Activated CD8-positive, alpha-beta memory T cell treated with anti-CD3 and anti-CD28 coated beads for 24 hours (primary cell): ENCODE measurements at places on chromosomes 12 and 14.

DNA sequence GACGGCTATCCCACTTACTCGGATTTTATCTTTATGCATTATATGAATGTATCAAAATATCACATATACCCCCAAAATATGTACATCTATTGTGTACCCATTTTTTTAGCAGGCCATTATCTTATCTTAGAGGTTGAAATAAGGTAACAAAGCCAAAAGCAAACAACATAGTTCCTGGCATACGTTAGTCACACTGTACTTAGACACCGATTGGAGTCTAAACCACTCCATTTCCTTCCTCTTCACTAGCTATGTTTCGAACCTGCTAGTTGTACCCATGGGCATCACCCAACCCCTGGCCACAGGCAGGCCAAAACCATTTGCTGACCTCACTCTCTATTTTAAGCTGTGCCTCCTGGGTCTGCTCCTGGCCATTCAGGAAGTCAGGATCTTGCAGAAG, 66.3 kb downstream of the GRIN2B start:
- DNase-seq = no peak

DNA sequence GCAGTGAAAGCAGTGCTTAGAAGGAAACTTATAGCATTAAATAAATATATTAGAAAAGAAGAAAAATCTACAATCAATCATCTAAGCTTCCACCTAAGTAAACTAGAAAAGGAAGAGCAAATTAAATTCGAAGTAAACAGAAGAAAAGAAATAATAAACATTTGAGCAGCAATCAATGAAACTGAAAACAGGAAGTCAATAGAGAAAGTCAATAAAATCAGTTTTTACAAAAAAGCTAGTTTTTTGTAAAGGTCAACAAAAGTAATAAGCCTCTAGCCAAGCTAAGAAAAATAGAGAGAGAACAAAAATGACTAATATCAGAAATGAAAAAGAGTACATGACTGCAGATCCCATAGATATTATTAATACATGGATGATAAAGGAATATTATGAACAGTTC, 34.2 kb upstream of the KTN1 start:
- DNase-seq = no peak

DNA sequence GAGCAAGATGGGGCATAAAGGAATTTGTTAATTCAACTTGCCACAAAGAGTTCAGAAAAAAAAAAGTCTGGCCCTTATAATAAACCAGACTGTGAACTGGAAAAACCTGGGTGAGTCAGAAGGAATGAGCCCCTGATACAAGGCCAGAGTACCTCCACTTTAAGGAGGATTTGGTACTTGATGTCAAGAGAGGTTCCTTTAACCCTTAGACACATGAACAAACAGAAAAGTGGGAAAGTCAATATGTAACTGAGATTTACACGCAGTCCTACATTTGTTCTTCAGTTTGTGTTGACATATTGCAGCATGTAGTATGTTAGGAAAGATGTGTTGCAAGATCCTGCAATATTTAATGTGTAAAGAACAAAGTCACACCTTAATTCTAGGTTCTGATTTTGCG, 14.2 kb upstream of the SLC38A4 start:
- no peak for DNase-seq

DNA sequence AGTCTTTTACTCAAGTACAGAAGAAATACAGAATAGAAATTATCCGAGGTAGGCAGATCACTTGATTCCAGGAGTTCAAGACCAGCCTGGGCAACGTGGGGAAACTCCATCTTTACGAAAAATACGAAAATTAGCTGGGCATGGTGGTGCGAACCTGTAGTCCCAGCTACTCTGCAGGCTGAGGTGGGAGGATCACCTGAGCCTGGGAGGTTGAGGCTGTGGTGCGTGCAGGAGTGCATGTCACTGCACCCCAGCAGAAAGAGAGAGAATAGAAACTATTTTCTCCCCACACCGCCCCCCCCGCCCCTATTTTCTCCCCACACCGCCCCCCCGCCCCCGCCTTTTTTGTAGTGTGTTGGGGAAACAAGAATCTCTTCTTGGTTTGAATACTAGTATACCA, 2.2 kb downstream of the DNM1L start:
- no peak for DNase-seq

- DNase-seq = no peak
Measured at GRCh38 chr12:53480491-53481442, 18.5 kb downstream of the MAP3K12 start.

GRCh38 chr12:81712536-81712935, 46.6 kb downstream of the PPFIA2 start:
- DNase-seq = no peak

DNA sequence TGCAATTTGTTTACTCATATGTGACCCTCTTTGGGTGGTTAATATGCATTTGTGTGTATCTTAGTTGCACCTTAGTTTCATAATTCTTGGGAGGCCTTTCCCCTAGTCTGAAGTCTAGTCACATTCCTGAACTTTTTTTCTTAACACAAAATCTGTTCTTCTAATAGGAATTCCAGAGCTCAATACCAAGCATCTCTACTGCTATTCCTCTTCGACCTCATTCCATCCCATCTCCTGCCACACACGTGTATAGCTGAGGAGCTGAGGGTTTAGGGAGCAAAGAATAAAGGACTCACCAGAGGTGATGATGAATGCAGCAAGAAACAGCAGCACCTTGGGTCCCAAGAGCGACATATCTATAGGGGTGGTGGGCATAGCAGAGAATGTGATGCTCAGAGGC, 875 bp downstream of the MFAP5 start:
- DNase-seq = no peak

GRCh38 chr14:89773644-89774316, 180.8 kb downstream of the EFCAB11 start:
- DNase-seq = peak; percentile 78

DNA sequence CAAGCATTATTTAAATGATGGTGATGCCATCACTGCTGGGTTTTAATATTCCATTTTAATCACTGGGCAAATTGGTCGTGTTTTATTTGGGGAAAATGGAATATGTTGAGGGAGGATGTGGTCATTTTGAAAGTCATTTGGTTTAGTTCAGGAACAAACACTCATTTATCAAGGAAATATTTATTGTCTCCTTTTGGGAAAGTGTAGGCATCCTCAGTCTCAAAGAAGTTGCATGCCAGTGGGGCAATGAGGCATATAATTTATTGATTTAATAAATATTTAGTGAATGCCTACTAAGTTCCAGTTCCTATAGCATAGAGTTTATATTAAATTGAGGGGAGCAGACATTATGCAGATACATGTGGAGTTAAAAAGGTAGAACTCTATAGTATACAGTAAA, 134.3 kb downstream of the NPAS3 start:
- DNase-seq = no peak

DNA sequence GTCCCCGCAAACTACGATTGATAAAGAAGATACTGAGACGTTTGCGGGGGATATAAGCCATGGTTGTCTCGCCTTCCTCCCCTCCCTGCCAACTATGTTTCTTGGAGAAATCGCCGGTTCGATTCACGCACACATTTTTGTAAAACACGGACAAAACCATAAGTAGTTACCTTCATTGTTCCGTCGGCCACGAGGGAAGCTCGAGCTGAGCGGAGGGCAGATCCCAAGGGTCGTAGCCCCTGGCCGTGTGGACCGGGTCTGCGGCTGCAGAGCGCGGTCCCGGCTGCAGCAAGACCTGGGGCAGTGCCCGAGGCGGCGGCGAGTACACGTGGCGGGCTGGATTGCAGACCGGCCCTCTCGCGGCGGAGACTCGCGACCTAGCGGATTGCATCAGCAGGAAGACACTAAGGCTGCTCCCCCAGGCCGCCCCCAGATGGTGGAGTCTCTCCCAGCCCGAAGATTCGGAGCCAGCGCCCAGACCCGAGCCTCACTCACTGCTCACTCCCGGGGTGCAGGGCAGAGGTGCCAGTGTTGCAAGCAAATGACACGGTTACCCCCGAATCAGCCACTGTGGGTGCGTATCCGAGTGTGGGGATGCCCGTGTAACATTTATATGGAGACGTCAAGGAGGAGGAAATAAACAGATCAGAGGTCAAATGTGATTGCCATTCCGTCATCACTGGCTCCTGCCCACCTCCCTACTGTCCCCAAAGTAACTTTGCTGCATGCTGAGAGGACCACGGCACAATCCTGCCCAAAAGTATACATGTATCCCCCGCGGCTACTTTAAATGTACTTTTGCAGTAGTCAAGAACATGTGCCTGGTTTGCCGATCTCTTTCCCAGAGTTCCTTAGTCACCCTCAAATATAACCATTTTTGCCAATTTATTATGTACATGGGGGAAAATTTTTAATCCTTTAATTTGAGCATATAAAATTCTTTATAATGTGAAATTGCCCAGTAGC, at the start of gene BCAT1:
Gene BCAT1 (minus strand): TSS at position 345 of the 966 bp plus-strand sequence. CDS start 169 bp downstream, at position 176.
- DNase-seq = peak; percentile 86

- no peak for DNase-seq
Measured at GRCh38 chr14:66619952-66620351, 112.0 kb downstream of the GPHN start.

GRCh38 chr12:92927436-92928281, 1.4 kb downstream of the EEA1 start:
- no peak for DNase-seq

DNA sequence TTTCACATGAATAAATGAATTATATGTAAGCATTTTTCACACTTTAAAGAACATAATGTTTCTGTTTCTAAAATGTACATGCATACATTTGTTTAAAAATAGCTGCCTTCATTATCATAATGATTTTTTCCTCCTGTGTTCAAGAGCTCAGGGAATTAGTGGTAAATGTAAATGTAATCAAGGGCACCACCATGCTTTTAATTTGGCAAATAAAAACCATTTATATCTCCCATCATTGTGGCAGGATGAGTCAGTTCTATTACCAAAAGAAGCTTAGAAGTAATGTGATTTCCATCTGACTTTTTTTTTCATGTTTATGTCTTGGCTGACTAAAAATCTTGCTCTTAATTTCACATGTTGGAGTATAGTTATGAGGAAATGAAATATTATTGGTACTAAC, 176.1 kb downstream of the GXYLT1 start:
- no peak for DNase-seq

DNA sequence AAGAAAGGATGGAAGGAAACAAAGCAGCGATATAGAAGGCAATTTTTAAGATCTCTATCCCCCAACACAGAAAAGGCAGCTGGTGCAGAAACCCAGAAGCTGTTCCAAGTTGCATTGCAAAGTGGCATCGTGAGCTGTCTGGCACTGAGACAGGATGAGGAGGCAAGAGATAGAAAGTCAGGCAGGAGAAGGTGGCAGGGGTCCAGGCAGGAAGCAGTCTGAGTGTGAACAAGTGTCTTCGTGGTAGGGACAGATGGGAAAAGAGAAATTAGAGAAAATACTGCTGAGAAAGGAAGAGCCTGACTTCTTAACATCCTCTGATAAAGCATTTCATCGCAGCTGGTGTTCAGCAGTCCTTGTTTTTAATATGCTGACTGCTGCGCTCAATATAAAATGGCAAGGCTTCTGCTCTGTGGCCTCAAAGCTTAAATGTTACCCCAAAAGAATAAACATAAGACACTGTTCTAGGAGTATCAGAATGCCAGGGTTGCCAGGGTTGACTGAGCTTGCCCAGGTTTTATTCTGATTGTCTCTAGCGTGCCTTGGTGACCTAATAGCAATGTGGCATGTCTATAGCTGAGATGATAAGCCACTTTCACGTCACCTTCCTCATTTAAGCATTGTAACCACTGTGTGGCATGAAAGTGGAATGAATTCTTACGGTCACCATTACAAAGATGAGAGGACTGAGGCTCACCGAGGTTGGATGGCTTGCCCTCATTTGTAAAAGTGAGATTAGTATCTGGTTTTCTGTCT, 397.6 kb downstream of the NUAK1 start:
- no peak for DNase-seq

- no peak for DNase-seq
Measured at GRCh38 chr12:132357623-132358186, 28.3 kb upstream of the GALNT9 start.

DNA sequence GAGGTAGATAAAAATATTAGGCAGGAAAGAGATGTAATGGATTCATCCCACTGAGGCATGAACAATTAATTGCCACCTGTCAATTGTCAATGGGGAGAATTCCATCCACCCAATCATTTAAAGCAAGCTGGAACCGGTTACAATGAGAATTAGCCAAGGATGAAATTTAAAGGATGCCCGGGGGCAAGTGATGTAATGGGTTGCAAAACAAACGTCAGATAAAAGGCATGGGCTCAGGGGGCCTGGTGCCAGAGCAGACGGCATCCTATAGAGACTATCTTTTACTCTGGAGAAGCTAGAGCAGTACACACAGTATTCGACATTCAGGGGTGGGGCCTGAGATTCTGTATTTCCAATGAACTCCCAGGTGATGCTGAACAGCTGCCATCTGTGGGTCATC, 80.5 kb upstream of the ZFP36L1 start:
- no peak for DNase-seq
